Occipital lobe (tissue), 3 donors: ENCODE measurements at places on chromosomes 7 and 10. TPM values are rescaled to one million over a fixed set of nuclear protein-coding genes. Genes with fewer than 3 reads are reported as not detected.

GRCh38 chr10:81866753-81867152 is 8.2 kb upstream of the NRG3 start:
- no peak for DNase-seq

The AFAP1L2 gene
- total RNA-seq = 8.1 TPM

DNA sequence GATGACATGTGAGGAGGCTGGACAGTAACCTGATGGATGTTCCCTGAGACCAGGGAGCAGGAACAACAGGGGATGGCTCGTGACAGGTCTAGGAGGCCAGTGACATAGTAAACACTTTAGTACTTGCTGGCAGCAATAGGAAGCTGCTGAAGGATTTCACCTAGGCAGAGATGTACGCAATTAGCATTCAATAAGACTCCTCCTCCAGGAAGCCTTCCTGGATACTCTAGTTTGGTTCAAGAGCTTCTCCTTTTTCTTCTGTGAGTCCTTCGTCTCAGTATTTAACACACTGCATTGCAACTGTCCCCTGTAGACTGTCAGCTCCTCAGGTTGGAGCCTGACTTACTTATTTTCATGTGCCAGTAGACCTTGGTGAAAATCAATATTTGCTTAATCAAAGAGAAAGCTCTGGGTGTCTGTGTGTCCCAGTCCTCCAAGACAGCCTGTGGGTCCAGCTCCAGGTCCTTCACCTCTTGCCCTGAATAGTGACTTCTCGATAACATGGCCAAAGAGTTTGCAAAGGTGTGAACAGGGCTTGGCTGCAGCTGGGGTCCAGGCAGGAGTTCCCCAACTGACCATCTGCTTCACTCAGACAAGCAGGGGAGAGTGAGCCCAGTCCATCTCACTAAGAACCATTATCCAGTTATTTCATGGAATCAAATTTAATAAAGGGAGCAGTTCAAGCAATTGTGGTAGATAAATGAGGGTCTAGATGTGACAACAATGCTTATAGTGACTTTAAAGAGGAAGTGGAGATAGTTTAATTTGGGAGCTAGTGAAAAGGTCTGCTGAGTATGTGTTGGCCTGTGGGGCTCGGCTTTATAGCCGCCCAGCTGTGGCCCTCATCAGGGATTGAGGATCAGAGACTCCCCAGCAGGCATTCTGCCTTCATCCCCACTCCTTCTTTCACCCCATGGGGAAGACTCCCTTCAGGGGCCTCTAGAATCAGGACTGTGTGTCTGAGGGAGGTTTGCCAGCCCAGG is 9.4 kb downstream of the TMEM273 start:
- DNase-seq = no peak

DNA sequence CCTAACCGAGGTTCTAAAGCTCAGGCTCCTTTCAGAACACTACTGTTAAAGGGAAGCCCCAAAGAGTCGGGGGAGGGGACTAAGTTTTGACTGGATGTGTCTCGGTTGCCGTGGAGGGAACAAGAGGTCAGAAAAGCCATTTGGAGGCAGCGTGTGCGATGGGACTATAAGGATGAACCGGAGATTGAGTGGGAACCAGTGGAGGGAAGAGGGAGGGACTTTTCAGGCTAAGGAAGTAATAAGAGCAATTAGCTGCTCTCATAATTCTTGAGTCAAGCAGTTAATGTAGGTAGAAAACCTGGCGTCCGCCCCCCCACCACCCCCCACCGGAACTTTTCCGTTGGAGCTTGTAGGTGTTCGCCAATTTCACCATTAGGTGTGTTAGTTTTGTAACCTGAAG is 491 bp upstream of the AKAP9 start:
- DNase-seq = peak; percentile 22

DNA sequence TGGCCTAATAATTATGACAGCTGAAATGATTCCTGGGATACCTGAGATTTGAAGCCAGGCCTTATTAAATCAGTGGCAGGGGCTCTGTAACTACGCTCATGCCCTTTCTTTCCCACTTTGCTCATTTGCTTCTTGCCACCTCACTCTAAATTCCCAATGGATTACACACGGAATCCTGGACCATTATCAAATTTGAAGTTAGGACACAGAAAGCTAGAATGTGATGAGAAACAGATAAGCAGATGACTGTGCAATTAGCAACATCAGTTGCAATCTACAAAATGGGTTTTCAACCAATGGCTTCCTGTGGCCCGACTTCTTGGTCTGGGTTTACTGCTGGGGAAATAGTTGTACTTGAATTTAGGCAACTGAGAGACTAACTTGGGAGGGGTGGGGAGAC is 374.3 kb downstream of the INHBA start:
- DNase-seq = no peak

The FAM20C gene
- 18.1 TPM for total RNA-seq

The IFIT1B gene
- total RNA-seq = 2.0 TPM

DNA sequence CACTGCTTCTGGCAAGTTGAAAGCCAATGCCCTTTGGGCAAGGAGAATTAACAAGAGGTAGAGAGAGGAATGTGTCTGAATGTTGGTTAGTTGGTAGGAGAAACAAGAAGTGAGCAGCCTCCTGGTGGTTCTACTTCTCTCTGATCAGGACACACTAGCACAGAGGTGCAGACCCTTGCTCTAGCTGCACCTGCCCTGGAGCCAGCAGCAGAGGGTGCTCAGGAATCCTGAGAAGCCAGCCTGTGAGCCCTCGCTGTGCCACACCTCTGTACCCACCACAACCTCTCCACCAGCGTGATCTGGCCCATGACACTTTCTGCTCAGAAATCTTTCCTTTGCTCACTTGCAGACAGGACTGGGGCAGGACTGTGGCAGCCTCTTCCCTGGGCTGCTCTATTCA is 364.7 kb downstream of the RPS24 start:
- DNase-seq = no peak

The PRF1 gene
- total RNA-seq = not detected

- no peak for DNase-seq
Observed at GRCh38 chr10:1413256-1413655, 324.1 kb downstream of the ADARB2 start.

The THSD7A gene
- total RNA-seq = 41.0 TPM

DNA sequence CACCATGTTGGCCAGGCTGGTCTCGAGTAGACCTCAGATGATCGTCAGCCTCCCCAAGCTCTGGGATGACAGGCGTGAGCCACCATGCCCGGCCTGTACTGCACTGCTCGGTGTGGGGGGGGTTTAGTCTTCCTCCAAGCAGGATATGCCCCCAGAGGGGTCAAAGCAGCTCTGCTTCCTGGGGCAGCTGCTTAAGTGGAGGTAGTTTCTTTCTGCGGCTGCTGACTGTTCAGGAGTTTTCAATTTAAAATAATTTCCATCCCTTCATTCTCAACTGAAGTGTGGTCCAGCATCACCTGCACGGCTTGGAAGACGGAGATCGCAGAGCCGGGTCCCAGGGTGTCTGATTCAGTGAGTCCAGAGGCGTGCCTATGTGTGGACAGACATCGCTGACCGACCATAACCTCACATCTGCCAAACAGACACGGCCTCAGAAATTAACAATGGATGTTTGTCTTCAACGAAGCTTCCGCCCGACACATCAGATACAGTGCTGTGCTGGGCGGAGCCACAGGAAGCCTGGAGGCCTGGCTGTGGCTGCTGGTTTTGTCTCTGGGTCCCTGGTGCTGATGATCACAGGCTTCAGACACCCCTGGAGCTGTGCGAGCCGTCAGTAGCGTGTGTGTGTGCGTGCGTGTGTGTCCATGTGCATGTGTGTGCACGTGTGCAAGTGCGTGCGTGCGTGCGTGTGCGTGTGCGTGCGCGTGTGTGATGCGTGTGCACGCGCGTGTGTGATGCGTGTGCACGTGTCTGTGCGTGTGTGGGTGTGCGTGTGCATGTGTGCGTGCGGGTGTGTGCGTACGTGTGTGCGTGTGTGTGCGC is 226.5 kb upstream of the PITRM1 start:
- peak; percentile 46 for DNase-seq

DNA sequence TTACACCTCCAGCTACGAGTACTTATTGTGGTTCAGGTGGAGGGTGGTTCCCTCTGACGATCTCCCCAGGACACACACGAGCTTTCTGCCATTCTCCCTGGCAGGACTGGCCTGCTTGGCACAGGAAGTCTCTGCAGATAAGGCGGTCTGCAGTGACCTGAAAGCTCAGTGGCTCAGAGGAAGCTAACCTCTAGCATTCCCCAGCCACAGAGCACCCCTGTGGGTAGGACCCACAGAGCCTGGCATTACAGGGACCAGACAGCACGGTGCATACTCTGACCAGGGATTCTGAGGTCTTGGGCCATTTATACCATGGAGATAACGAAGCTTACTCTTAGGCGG is 1.9 kb upstream of the GPR146 start:
- no peak for DNase-seq

- peak; percentile 48 for DNase-seq
Observed at GRCh38 chr7:151131592-151132293, 35.8 kb downstream of the GBX1 start.

The ZNF467 gene
- 1.2 TPM for total RNA-seq

GRCh38 chr10:77408259-77408658 is 229.3 kb downstream of the KCNMA1 start:
- DNase-seq = no peak

DNA sequence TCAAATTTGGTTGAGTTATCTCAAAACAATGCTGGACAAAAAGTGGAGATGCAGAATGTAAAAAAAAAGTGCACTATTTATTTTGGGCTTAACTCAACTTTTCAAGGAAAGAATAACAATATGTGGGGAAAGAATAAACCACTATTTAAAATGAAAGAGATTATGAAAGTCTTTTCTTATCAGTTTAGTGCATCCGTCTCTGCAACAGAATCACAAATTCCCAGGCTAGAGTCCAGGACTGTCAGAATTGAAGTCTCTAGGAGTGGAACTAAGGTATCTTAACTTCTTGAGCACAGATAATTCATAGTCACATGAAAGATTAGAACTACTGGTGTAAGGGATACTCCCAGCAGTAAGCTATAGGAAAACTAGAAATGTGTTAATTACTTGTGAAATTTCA is 1200.3 kb upstream of the LRRN3 start:
- no peak for DNase-seq

The MMP21 gene
- total RNA-seq = not detected

The CYP2C8 gene
- 3.4 TPM for total RNA-seq

GRCh38 chr7:105765846-105766245 is 110.6 kb downstream of the ATXN7L1 start:
- DNase-seq = no peak

- peak; percentile 29 for DNase-seq
Observed at GRCh38 chr7:101243646-101244374, 1.1 kb downstream of the FIS1 start.

- DNase-seq = no peak
Observed at GRCh38 chr10:126397640-126398382, 9.5 kb upstream of the ADAM12 start.

DNA sequence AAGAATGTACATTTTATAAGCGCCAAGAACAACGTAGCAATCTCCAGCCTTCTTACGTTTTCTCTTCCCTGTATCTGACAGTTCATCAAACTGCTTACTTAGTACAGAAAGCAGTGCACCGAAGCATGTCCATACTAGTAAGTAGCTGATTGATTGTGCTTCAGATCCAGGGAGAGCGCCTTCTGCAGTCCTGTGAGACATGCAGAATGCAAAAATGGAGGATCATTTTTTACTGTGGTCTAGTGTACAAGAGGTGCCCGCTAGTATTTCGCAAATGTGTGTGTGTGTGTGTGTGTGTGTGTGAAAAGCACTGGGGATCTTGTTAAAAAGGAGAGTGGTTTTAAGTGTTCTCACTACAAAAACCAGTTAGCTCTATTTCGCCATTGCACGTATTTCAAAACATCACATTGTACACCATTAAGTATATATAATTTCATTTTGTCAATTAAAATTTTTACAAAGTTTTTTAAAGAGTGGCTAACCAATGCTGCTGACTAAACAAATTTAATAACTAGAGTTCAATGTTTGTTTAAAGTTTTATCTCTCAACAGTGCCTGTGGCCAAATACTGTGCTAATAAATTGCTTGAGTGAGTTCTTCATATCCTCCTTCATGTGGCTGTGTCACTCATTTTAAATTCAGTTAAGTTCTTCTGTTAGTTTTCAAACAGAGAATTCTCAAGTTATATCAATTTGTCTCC is 99.6 kb downstream of the ZMYND11 start:
- no peak for DNase-seq

GRCh38 chr7:30923774-30924413 is 12.2 kb downstream of the AQP1 start:
- DNase-seq = no peak

GRCh38 chr10:133461841-133462240 is 8.1 kb downstream of the SCART1 start:
- no peak for DNase-seq

GRCh38 chr10:34045571-34046190 is 711.2 kb upstream of the NRP1 start:
- DNase-seq = no peak

GRCh38 chr7:34087892-34088891 is 182.9 kb downstream of the BMPER start:
- DNase-seq = no peak

DNA sequence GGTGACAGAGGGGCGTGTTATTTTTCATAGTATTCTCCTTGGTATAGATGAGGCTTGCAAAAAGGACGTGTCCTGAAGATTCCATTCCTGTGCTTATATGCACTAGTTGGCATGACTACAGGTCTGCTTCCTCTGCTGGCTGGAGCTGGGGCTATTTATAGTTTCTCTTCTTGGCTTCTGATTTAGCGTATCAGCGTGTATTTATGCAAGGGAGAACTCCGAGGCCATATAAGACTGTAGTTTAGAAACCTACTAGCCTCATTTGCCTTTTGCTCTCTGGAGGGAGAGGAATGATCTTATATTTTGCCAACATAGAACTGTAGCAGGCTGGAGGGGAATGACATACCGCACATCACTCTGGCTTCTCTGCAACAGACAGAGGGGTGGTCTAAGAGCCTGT is 39.7 kb downstream of the CACNB2 start:
- peak; percentile 4 for DNase-seq

The CTNNA3 gene
- 1.7 TPM for total RNA-seq

- DNase-seq = no peak
Observed at GRCh38 chr10:126857178-126857806, 47.9 kb upstream of the DOCK1 start.

The MRPS24 gene
- 21.8 TPM for total RNA-seq

DNA sequence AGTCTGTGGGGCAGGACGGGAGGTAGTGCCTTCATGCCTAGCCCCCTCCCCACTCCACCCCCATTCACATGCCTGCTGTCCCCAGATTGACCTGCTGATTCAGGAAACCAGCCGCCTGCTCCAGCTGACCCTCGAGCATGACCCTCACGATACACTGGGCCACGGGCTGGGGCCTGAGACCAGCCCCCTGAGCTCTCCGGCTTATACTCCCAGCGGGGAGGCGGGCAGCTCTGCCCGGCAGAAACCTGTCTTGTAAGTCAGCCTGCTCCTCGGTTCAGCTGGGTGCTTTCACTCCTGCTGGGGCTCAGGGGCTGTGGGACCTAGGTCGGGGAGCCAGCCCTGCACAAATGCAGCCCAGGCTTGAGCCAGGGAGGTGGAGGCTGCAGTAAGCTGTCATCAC is 22.4 kb downstream of the LIMK1 start:
- no peak for DNase-seq

GRCh38 chr10:28587970-28588290 is 55.0 kb downstream of the WAC start:
- DNase-seq = no peak

- no peak for DNase-seq
Observed at GRCh38 chr7:24851786-24852185, 94.5 kb upstream of the GSDME start.

The AKR1C4 gene
- not detected for total RNA-seq

- no peak for DNase-seq
Observed at GRCh38 chr10:114879093-114879492, 57.5 kb downstream of the FHIP2A start.

- DNase-seq = no peak
Observed at GRCh38 chr10:47378606-47379444, 5.3 kb downstream of the ZNF488 start.

The TUBAL3 gene
- total RNA-seq = not detected

GRCh38 chr10:72242675-72243074 is 26.6 kb upstream of the ASCC1 start:
- DNase-seq = no peak

- DNase-seq = no peak
Observed at GRCh38 chr10:100303724-100304319, 17.3 kb upstream of the BLOC1S2 start.
